ENCODE measurements at places on chromosomes 13 and 19.

GRCh38 chr19:30310602-30311263, 61.5 kb upstream of the ZNF536 start:
- no peak for DNase-seq

DNA sequence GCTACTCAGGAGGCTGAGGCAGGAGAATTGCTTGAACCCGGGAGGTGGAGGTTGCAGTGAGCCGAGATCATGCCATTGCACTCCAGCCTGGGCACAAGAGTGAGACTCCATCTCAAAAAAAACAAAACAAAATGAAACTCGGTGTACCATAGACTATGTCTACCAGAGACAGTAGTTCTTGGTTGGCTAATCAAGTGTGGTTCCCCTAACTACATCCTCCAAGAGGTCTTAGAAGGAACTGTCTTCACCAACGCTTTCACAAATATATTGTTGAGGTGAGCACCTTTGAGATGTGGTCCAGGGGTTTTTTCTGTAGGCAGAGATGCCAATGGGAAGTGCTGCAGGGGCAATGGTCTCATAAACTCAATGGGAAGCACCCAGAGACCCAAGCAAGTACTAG, 48.0 kb downstream of the RFC3 start:
- no peak for DNase-seq

- DNase-seq, result no peak
Observed at GRCh38 chr13:106163426-106163825, 372.0 kb downstream of the EFNB2 start.

- no peak for DNase-seq
Observed at GRCh38 chr19:16969135-16969534, 57.5 kb downstream of the CPAMD8 start.

DNA sequence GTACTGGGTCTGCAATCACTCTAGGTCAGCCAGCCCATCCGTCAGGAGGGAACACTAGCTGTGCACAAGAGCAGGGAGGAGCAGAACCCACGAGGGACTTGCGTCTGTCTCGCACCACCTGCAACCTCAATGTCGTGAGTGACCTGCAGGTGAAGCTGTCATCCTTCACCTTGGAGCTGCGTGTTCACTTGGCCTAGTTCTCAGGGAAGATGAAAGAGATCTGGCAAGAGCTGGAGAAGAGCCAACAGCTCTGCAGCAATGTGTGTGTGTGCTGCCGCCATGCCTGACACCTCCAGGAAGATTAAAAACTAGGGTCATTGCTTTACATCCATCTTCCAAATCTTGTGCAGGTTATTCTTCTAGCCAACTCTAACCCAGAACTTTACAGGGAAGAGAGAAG, 117.6 kb upstream of the MRI1 start:
- no peak for DNase-seq

DNA sequence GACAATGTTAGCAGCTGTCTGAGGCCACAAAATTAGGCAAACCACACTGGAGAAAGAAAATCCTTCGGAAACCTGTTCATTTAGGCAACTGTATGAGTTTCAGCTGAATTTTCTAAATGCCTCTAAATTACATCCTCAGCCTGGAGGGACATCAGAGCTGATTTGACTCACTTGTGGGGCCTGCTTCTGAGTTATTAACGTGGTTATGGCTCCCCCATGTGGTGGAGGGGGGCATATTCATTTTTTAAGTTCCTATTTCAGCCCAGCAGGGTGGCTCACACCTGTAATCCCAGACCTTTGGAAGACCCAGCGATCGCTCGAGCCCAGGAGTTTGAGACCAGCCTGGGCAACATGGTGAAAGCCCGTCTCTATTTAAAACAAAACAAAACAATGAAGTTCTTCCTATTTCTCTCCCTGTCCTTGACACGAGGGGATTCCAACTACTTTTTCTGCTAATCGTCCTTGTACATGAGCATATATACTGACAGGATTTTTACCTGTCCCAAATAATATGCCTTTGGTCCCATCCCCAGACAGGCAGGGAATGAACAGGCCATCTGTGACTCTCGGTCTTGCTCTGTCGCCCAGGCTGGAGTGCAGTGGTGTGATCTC, 31.5 kb upstream of the HIF3A start:
- DNase-seq, result peak; percentile 82

DNA sequence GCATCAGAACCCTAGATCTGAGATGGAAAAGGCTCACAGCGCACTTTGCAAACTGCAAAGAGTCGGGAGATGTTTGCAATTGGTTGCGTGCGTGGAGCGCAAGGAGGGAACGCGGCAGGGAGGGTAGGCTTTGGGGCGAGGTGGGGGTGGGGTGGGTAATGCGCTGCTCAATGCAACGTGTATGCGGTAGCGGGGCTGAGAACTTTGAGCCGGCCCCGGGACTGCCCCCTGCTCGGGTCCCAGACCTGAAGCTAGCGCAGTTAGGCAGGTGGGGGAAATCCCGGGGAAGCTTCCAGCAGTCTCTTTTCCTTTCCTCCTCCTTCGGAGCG, 971 bp downstream of the FOSB start:
- DNase-seq, result no peak

DNA sequence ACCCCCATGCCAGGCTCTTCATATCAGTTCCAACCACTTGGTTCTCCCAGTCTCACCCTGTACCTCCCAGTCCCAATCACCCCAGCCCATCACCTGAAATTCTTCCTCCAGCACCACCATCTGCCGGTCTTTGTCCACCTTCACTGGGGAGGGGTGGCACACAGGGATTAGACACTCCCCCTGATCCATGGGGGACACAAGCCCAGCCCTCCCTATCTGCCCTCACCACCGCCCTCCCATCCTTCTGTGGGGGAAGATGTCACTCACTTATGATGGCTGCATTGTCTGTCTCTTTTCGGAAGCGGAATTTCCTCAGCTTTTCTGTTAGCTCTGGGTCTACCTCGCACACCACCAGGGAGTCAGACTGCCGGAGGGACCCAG, 685 bp downstream of the GMFG start:
- no peak for DNase-seq

- DNase-seq, result no peak
Observed at GRCh38 chr13:87536499-87536898, 134.7 kb upstream of the SLITRK5 start.

DNA sequence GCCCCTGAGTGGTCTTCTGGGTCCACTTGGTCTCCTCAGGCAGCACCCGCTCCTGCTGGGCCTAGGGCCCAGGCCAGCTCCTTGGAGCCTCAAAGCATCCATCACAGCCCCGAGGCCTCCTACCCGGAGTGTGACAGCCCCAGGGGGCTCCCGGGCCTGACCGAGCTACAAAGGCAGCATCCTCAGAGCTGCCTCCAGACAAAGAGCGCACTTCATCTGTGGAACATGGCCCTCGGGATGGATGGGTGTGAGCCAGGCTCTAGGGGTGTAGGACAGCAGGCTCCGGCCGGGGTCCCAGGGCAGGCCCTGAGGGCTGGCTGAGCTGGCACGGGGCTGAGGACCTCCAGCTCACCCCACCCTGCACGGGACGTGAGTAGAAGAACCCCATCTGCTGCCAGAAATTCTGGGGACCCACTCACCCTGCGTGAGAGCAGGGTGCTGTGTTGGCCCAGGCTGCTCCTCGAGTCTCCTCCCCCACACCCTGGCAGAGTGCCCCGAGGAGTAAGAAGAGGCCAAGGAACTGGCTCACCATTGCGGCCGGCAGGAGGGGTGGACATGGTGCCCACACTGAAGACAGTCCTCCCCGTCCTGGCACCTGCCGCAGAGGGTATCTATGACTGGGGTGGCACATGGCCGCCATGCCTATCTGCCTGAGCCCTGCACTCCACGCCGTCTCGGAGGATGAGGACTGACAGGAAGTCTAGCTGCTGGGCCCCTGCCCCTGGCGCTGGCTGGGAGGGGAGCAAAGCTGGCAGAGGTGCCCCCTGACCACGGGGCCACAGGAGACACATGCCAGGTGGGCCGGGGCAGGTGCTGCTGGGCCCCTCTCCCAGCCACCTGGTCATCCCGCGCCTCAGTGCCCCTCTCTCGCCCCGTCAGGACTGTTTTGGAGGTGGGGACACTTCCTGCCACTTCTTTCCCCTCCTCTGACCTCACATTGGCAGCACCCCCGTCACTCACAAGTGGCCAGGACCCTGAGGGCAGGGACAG, 22.3 kb downstream of the CEBPG start:
- DNase-seq, result no peak

- peak; percentile 91 for DNase-seq
Observed at GRCh38 chr19:38039966-38040365, 133.0 kb downstream of the SIPA1L3 start.

GRCh38 chr19:33399745-33400681, 26.5 kb downstream of the CEBPG start:
- no peak for DNase-seq

DNA sequence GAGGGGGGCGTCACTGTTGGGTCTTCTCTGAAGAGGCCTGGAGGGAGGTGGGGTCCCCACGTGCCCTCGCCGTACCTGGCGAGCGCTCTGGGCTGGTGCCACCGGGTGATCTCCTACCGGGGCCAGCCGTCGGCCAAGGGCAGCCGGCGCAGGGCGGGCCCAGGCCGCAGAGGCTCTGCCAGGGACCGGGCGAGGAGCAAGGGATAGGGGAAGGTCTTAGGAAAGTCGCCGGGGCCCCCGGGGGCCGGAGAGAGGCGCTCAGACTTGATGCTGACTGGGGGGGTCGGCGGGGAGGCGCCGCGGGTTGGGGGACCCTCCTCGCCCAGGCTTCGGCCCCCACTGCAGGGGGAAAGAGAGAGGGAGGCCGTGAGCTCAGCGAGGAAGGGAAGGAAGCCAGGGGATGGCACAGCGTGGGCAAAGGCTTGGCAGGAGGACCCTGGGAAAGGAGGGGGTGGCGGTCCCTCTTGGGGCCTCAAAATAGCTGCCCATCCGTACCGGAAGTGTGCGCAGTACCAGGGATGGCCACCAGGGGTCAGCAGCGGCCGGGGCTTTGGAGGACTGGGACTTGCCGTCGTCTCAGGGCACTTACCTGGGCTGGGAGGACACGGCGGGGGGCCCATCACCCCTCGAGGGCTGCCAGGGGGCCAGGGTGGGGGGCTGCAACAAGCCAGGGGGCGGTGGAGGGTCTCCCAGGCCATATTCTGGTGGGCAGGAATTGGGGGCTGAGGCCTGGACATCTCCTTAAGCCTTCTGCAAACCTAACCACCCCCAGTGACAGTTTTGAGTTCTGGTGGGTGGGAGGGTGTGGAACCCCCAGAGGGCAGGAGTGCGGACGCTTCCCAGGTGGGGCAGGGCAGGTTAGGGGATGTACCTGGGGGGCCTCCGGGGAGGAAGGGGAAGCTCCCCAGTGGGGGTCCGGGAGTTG, 7.7 kb upstream of the TMEM161A start:
- DNase-seq, result peak; percentile 53
